ENCODE measurements at places on chromosomes 2 and 18. TPM values are rescaled to one million over a fixed set of nuclear protein-coding genes. Genes with fewer than 3 reads are reported as not detected.

EIPR1 gene
- total RNA-seq = 31.4 TPM

HOXD13 gene
- not detected for total RNA-seq

IFIH1 gene
- 11.1 TPM for total RNA-seq

STPG4 gene
- total RNA-seq = 0.17 TPM

TUBB8B gene
- total RNA-seq = not detected

VIL1 gene
- total RNA-seq = not detected

DSC2 gene
- not detected for total RNA-seq

IL36B gene
- total RNA-seq = not detected

DAPL1 gene
- total RNA-seq = not detected

EMILIN1 gene
- total RNA-seq = 366 TPM

IKZF2 gene
- 15.6 TPM for total RNA-seq

UGT1A1 gene
- not detected for total RNA-seq

RAX gene
- total RNA-seq = not detected

CCDC74B gene
- 4.8 TPM for total RNA-seq

CFC1 gene
- total RNA-seq = not detected

ASAP2 gene
- total RNA-seq = 33.3 TPM

RABL2A gene
- total RNA-seq = 9.9 TPM

NRBP1 gene
- total RNA-seq = 122 TPM

SOWAHC gene
- 8.6 TPM for total RNA-seq

SLC9A4 gene
- not detected for total RNA-seq
